ENCODE measurements at places on chromosomes 7 and 10. TPM values are rescaled to one million over a fixed set of nuclear protein-coding genes. Genes with fewer than 3 reads are reported as not detected.

DNA sequence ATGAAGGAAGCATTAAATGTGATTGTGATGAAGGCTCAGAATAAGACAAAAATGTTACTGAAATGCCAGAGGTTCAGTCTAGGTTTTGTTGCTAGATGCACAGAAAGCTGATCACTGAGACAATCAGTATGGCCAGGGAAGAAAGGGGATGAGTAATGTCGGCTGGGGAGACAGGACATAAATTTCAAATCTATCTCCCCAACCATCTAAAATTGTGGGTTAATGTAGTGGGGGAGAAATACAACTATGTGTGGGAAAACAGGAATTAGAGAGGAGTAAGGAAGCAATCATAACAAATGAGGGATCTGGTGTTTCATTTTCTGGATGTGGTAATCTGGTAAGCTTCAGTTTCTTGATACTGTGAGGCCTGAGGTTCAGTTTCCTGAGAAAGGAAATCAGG, 1111.0 kb downstream of the XPNPEP1 start:
- no peak overlapping the region for H3K4me3 ChIP-seq
- H3K27ac ChIP-seq = no peak overlapping the region
- no peaks in the 10 kb centered on the region for H3K27me3 ChIP-seq
- no peaks in the 10 kb centered on the region for H3K36me3 ChIP-seq

DNA sequence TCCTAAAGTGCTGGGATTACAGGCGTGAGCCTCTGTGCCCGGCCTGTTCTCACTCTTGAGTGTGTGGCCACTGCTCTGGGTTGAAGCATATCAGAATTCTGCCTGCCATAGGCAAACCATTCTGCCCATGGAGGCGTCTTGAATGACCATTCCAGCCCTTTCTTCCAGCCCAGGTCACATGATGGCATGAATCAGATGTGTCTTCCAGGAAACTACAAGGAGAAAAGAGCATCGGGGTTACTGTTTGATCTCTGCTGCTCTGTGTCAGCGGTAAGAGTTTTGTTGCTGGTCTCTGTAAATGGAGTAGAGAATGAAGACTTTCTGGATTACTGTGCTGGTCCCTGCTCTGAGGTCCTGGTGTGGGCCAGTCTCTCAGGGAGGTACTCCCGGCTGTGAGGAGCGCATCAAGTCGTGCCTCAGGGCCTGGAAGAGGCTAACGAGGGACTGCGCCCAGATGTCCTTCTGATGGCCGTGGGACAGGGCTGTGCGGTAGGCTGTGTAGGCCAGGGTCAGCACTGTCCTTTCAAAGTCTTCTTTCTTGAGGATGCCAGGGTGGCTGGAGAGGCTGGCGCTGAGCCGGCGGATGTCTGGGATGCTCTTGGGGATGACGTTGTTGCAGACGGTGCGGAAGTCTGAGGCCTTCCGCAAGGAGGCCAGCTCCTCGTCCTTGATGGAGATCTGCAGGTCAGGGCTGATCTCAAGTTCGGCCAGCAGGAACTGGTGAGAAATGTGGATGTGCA, 5.8 kb upstream of the SLC13A4 start:
- H3K27me3 ChIP-seq = no peaks in the 10 kb centered on the region
- H3K27ac ChIP-seq = no peak overlapping the region
- no peaks in the 10 kb centered on the region for H3K4me1 ChIP-seq
- H3K4me3 ChIP-seq = no peak overlapping the region

DNA sequence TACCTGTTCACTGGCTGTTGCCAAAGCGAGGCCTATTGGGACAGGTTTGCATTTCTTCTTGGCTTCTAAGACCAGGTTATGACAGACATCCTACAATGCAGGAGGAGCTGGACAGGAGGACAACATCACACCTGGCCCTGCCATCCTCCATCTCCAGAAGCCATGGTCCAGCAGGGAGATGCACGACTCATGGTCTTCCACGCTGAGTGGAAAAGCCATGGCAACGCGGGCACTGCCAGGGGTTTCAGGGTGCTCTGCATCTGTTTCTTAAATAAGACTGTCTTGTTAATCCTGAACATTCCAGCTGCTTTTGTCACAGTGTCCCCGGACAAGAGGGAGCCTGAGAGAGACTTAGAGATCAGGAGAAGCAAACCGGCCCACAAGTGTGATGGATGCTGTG, 40.3 kb downstream of the CLRN3 start:
- H3K4me1 ChIP-seq = no peaks in the 10 kb centered on the region
- H3K27ac ChIP-seq = no peak overlapping the region
- H3K27me3 ChIP-seq = no peaks in the 10 kb centered on the region
- DNase-seq = no peak
- H3K4me3 ChIP-seq = no peak overlapping the region

SLC29A4 gene
- 6.9 TPM for total RNA-seq

DNA sequence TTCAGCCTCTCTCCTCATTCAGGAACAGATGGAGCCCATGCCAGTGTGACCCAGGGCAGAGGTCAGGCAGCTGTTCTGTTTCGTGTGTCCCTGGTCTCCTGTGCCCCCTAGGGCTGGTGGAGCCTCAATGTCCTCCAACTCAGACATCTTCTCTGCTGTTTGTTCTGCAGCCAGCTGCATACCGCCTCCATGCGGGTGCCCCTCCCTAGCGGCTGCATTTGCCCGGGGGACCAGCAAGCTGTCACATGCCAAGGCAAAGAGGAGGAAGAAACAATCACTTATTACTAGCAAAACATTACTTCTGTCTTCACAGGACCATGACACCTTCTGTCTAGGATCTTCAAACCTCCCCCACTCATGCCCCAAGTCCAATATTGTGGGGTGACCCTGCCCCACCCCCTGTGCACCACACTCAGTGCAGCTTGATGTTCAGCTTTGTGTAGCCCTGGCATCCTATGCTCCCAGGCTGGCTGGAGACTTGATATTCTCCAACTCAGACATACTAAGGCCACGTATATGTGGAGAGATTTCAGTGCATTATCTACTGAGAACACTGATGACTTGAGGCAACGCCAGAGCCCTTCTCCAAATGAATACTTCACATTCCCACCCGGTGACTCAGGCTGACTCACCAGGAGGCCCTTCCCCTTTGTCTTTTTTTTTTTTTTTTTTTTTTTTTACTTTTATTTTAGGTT, 188.9 kb downstream of the SKIDA1 start:
- H3K4me3 ChIP-seq = no peak overlapping the region
- no peaks in the 10 kb centered on the region for H3K27me3 ChIP-seq
- peak; percentile 56 for DNase-seq
- H3K36me3 ChIP-seq = no peaks in the 10 kb centered on the region
- peaks cover 5% of the 10 kb centered on the region for H3K4me1 ChIP-seq
- peak overlapping the region; percentile 61 for H3K27ac ChIP-seq

HERC4 gene
- 39.3 TPM for total RNA-seq

MMRN2 gene
- 1.2 TPM for total RNA-seq

AEBP1 gene
- total RNA-seq = 39.4 TPM

SP8 gene
- total RNA-seq = 10.6 TPM

All from H1 (cell line).